ENCODE measurements at places on chromosomes 7 and 10.

- H3K4me1 ChIP-seq = no peaks in the 10 kb centered on the region
- DNase-seq = no peak
Measured at GRCh38 chr7:43878867-43879266, 9.6 kb upstream of the MRPS24 start.

GRCh38 chr7:88391247-88391646, 84.6 kb upstream of the STEAP4 start:
- no peaks in the 10 kb centered on the region for H3K4me1 ChIP-seq
- H3K4me3 ChIP-seq = no peak overlapping the region
- H3K27ac ChIP-seq = no peak overlapping the region
- no peaks in the 10 kb centered on the region for H3K27me3 ChIP-seq
- no peaks in the 10 kb centered on the region for H3K36me3 ChIP-seq
- DNase-seq = no peak

- H3K27me3 ChIP-seq = no peaks in the 10 kb centered on the region
- H3K4me3 ChIP-seq = no peak overlapping the region
- peak overlapping the region; percentile 25 for H3K27ac ChIP-seq
- H3K4me1 ChIP-seq = no peaks in the 10 kb centered on the region
- H3K36me3 ChIP-seq = no peaks in the 10 kb centered on the region
- peak; percentile 50 for DNase-seq
Measured at GRCh38 chr7:73707045-73707631, 12.3 kb downstream of the STX1A start.

DNA sequence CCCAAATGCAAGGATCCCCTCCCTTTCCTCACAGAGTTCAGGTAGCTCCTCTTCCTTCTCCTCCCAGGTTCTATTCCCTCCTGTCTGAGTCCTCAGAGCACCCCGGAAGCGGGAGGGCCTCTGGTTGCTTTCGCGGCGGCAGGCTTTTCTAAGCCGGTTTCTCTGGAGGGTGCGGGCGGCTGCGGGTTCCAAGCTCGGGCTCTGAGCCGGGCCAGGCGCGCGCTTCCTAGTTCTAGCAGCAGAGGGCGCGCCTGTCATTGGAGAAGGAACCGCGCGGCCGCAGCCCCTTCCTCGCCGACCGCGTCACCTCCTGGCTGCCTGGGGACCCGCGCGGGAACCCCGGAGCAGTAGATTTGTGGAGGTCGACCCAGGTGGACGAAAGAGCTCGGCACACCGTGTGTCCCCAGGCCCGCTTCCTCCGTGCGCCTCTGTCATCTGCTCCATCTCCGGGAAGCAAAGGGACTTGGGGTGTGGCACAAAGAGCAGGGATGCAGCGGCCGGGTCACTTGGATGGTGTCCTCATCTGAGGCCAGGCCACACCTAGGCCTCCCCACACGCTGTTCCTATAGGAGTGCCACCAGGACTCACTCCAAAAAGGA, 389.0 kb upstream of the PODXL start:
- H3K27me3 ChIP-seq = no peaks in the 10 kb centered on the region
- DNase-seq = peak; percentile 53
- no peak overlapping the region for H3K27ac ChIP-seq
- H3K36me3 ChIP-seq = no peaks in the 10 kb centered on the region

- H3K27me3 ChIP-seq = no peaks in the 10 kb centered on the region
- H3K27ac ChIP-seq = peak overlapping the region; percentile 100
- peaks cover 8% of the 10 kb centered on the region for H3K4me1 ChIP-seq
- peaks cover 3% of the 10 kb centered on the region for H3K36me3 ChIP-seq
- DNase-seq = peak; percentile 97
Measured at GRCh38 chr7:2522780-2523433, 3.3 kb downstream of the LFNG start.

GRCh38 chr10:71434760-71435394, 38.2 kb downstream of the CDH23 start:
- DNase-seq = no peak
- H3K4me1 ChIP-seq = no peaks in the 10 kb centered on the region
- H3K27ac ChIP-seq = no peak overlapping the region
- no peak overlapping the region for H3K4me3 ChIP-seq

DNA sequence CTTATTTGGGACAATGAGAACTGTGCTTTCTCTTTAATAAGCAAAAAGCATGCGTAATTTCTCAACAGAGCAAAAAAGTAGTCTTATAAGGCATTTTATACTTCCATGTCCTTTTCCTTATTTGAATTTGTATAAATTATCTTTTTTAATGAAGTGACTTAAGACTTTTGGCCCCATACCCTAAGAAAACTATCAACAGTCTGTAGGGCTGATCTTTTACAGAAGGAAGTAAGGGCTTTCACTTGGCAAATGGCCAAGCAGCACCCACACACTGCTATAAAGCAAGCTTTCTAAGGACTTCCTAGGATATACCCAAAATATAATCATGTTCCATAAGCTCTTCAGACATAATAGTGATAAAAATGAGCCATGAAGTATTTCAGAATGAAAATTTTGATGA, 3.4 kb downstream of the CRPPA start:
- no peaks in the 10 kb centered on the region for H3K36me3 ChIP-seq
- H3K4me1 ChIP-seq = no peaks in the 10 kb centered on the region
- H3K27ac ChIP-seq = no peak overlapping the region
- no peak for DNase-seq
- no peak overlapping the region for H3K4me3 ChIP-seq

GRCh38 chr10:29287635-29288034, 1.2 kb upstream of the LYZL1 start:
- no peaks in the 10 kb centered on the region for H3K27me3 ChIP-seq
- no peaks in the 10 kb centered on the region for H3K4me1 ChIP-seq
- no peak for DNase-seq
- no peaks in the 10 kb centered on the region for H3K36me3 ChIP-seq
- no peak overlapping the region for H3K27ac ChIP-seq

DNA sequence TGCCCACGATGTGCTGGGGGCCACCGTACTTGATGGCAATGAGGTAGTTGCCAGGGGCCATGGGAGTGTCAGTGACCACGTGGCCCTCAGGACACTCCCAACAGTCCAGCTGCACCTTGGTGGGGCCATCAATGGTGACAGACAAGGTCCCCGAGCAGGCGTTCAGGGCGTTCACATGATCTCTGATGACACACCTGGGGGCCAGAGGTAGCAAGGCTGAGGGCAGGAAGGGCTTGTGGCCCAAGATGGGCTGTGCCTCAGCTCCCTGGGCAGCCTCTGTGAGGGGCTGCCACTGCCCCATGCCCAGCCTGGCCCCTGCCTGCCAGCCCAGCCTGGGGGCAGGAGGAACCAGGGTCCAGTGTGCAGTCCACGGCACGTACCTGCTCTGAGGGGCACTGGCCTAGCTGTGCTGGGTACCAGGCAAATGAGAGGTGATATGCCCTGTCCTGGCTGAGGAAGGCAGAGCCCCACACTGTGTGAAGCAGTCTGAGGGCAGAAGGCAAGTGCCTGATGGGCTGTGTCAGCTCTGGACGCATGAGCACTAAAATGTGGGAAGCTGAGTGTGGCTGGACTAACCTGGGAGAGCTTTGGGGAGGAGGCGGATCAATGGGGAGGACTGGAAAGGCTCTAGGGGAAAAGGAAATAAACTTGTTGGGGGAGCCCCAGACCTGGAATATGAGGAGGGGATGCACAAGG, 3.5 kb upstream of the KCP start:
- H3K36me3 ChIP-seq = no peaks in the 10 kb centered on the region
- H3K4me3 ChIP-seq = no peak overlapping the region
- H3K27me3 ChIP-seq = peaks cover 4% of the 10 kb centered on the region
- H3K27ac ChIP-seq = no peak overlapping the region

DNA sequence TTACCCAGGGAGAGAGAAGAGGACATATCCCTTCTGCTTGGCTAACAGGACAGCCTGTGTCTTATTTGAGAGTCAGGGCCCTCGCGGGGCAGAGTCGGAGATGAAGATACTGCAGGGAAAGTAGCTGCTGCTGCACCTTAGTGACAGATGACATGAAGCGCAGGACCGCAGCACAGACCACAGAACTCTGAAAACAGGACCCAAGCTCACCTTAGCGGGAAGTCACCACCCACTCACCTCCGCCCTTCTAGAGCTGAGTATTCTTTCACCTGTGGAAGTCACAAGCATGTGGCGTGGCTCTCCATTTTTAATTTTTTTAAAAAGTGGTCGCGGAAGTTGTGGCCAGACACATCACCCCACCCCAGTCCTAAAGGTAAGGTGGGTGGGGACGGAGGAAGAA, 191.4 kb downstream of the FAM107B start:
- no peak overlapping the region for H3K4me3 ChIP-seq
- no peak overlapping the region for H3K27ac ChIP-seq
- DNase-seq = peak; percentile 54

DNA sequence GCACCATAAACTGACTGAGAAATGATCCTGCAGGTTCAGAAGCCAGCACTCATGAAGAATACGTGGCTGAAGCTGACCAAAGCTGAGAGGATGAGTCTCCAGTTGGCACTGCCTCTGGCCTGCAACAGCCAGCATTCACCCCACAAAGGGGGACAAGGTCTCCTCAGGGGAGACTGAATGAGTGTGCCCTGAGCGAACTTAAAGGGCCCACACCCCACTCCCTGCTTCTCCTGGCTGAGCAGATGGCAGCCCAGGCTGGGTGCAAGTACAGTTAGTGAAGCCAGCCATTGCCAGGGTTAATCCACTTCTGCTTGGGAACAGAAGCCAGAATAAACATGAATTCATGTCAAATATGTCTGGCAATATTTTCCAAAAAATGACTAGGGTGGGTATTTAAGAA, 98.1 kb downstream of the PPP1R17 start:
- no peak overlapping the region for H3K4me3 ChIP-seq
- no peaks in the 10 kb centered on the region for H3K36me3 ChIP-seq
- no peak for DNase-seq

GRCh38 chr7:142745745-142746144, 3.5 kb upstream of the PRSS1 start:
- H3K4me1 ChIP-seq = no peaks in the 10 kb centered on the region
- no peak for DNase-seq
- no peaks in the 10 kb centered on the region for H3K36me3 ChIP-seq
- no peaks in the 10 kb centered on the region for H3K27me3 ChIP-seq

- peaks cover 14% of the 10 kb centered on the region for H3K36me3 ChIP-seq
- H3K4me3 ChIP-seq = no peak overlapping the region
- peak; percentile 42 for DNase-seq
- H3K4me1 ChIP-seq = peaks cover 15% of the 10 kb centered on the region
- no peak overlapping the region for H3K27ac ChIP-seq
Measured at GRCh38 chr10:80487791-80488538, 33.9 kb downstream of the TSPAN14 start.

- no peak overlapping the region for H3K4me3 ChIP-seq
- peak; percentile 66 for DNase-seq
- peaks cover 3% of the 10 kb centered on the region for H3K4me1 ChIP-seq
- no peaks in the 10 kb centered on the region for H3K27me3 ChIP-seq
Measured at GRCh38 chr7:101542527-101543241, 86.4 kb downstream of the MYL10 start.

- DNase-seq = peak; percentile 68
- peaks cover 3% of the 10 kb centered on the region for H3K4me1 ChIP-seq
- H3K4me3 ChIP-seq = no peak overlapping the region
- no peaks in the 10 kb centered on the region for H3K27me3 ChIP-seq
- H3K36me3 ChIP-seq = peaks cover 3% of the 10 kb centered on the region
Measured at GRCh38 chr10:24415455-24416125, 206.7 kb downstream of the KIAA1217 start.

- no peak for DNase-seq
- H3K36me3 ChIP-seq = peaks cover 21% of the 10 kb centered on the region
- H3K27me3 ChIP-seq = no peaks in the 10 kb centered on the region
- H3K27ac ChIP-seq = no peak overlapping the region
Measured at GRCh38 chr10:92470026-92470425, 103.9 kb downstream of the IDE start.

DNA sequence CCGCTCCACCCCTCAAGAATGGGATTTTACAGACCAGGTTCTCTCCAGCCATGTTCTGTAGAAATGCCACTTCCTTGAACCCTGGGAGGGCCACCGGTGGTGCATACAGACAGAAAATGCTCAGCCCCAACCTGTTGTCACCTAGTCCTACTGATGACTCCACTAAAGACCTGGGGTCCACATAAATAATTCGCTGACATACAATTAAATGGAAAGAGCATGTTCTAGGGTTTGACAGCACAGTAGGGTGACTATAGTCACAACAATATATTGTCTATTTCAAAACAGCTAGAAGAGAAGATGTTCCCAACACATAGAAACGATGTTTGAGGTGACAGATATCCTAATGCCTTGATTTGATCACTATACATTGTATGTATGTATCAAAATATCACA, 155.6 kb upstream of the NEBL start:
- H3K4me3 ChIP-seq = no peak overlapping the region
- H3K36me3 ChIP-seq = no peaks in the 10 kb centered on the region
- no peaks in the 10 kb centered on the region for H3K4me1 ChIP-seq
- no peak for DNase-seq

GRCh38 chr10:125782616-125783015, 7.0 kb upstream of the MMP21 start:
- no peaks in the 10 kb centered on the region for H3K36me3 ChIP-seq
- H3K4me1 ChIP-seq = no peaks in the 10 kb centered on the region
- H3K4me3 ChIP-seq = no peak overlapping the region
- no peak overlapping the region for H3K27ac ChIP-seq

DNA sequence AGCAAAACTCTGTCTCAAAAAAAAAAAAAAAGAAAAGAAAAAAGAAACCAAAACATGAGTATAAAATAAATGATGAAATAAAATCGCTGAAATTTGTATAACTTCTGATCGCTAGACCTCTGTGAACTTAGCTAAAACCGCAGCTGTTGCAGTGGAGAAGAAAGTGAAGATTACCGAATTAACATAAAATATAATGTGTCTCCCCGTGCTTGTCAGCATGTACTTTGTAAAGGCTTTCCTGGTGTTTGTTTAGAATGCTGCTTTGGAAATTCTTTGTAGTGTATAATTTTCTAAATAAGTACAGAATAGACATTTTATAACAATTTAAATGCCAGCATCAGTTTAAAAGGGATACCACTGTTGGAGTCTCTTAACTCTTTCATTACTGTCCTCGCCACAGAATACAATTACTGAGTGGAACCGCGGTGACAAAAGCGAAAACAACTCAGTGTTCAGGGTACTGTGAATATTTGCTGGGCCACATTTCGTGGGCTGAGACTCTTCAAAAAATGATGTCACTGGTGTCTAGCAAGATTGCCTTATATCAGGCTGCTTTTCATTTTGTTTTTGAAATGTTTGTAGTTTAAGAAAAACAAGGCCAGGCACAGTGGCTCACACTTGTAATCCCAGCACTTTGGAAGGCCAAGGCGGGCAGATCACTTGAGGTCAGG, 167.7 kb downstream of the NSUN6 start:
- no peak overlapping the region for H3K27ac ChIP-seq
- no peaks in the 10 kb centered on the region for H3K4me1 ChIP-seq
- no peak for DNase-seq
- H3K36me3 ChIP-seq = no peaks in the 10 kb centered on the region
- no peaks in the 10 kb centered on the region for H3K27me3 ChIP-seq
- no peak overlapping the region for H3K4me3 ChIP-seq

GRCh38 chr10:112951359-112952281, 1.6 kb downstream of the TCF7L2 start:
- peak overlapping the region; percentile 88 for H3K4me3 ChIP-seq
- peak overlapping the region; percentile 91 for H3K27ac ChIP-seq
- DNase-seq = peak; percentile 58
- H3K36me3 ChIP-seq = no peaks in the 10 kb centered on the region
- H3K27me3 ChIP-seq = no peaks in the 10 kb centered on the region

DNA sequence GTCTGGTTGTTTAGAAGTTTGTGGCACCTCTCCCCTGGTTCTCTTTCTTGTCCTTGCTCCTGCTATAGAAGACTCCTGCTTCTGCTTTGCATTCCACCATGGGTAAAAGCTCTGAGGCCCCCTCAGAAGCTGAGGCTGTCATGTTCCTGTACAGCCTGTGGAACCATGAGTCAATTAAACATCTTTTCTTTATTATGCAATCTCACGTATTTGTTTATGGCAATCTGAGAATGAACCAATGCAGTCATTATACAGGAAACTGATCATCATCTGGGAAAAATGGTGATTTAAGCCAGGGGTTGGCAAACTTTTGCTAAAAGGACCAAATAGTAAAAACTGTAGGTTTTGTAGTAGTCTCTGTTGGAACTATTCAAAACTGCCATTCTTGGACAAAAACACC, 175.4 kb downstream of the CSTF2T start:
- H3K27me3 ChIP-seq = no peaks in the 10 kb centered on the region
- H3K4me3 ChIP-seq = no peak overlapping the region
- H3K4me1 ChIP-seq = no peaks in the 10 kb centered on the region

All from small intestine (tissue), 16 donors.